ENCODE measurements at places on chromosomes 13 and 19.

- no peak for DNase-seq
Observed at GRCh38 chr19:917323-918151, at the start of gene KISS1R. TSS of gene KISS1R (plus strand) at chr19:917333. CDS start at chr19:917503, 170 bp downstream.

- no peak for DNase-seq
Observed at GRCh38 chr13:51637852-51638215, 53.6 kb downstream of the WDFY2 start.

GRCh38 chr13:42747399-42747873 is 33.9 kb upstream of the FAM216B start:
- peak; percentile 100 for DNase-seq

- no peak for DNase-seq
Observed at GRCh38 chr19:30804751-30805150, 432.6 kb downstream of the ZNF536 start.

DNA sequence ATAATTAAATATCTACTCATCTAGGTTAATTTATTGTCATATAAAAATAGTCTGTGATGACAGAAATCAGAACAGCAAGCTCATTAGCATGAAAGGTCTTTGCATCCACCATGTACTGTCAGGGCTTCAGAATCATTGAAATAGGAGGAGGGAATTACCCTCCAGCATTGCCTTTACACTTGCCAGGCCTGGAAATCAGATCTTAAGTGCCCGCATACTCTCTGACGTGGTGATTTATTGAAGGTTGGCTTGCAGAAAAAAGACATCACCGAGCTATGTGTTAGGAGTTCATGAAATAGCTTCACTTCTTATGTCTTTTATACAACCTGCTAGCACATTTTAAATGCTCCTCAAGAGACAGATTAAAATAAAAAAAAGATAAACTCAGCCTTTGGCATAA is 661.7 kb upstream of the SLITRK1 start:
- no peak for DNase-seq

DNA sequence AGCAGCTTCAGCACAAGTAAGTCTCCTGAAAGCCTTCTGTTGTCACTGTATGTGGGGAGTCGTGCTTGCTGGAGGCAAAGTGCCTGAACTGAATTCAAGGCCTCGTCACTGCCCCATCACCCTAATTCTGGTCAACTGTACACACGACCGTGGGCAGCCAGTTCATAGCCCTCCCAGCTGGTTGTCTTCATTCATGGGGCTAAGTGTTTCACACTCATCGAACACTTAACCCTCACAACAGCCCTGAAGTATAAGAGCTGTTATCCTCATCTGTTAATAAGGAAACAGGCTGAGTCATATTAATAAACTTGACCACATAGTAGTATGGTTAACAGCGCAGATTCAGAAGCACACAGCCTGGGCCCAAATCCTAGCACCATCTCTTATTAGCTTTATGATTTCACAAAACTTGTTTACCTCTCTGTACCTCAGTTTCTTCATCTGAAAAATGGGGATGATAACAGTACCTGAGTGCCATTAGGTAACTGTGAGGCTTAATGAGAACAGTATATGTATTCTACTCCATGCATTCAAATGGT is 66.7 kb downstream of the CDADC1 start:
- DNase-seq, result no peak

- DNase-seq, result no peak
Observed at GRCh38 chr13:111387945-111388600, 67.6 kb downstream of the TEX29 start.

GRCh38 chr13:104869501-104869900 is 1666.0 kb downstream of the EFNB2 start:
- no peak for DNase-seq

DNA sequence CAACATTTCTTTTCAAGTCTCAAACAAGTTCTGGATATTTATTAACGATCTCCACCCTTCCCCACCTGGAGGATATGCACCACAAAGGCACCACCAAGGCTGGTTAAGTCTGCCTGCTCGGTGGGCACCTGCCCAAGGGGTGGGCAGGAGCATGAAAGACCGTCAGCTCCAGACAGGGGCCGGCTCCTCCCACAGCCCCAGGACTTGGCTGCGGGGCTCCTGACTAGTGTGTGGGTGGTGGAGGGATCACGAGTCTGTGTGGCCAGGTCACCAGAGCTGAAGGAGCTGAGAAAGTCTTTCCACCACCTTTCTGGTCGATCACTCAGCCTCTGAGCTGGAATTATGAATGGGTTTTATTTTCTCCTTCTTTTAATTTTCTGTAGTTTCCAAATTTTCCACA is 7.8 kb downstream of the SLC7A1 start:
- DNase-seq, result no peak

DNA sequence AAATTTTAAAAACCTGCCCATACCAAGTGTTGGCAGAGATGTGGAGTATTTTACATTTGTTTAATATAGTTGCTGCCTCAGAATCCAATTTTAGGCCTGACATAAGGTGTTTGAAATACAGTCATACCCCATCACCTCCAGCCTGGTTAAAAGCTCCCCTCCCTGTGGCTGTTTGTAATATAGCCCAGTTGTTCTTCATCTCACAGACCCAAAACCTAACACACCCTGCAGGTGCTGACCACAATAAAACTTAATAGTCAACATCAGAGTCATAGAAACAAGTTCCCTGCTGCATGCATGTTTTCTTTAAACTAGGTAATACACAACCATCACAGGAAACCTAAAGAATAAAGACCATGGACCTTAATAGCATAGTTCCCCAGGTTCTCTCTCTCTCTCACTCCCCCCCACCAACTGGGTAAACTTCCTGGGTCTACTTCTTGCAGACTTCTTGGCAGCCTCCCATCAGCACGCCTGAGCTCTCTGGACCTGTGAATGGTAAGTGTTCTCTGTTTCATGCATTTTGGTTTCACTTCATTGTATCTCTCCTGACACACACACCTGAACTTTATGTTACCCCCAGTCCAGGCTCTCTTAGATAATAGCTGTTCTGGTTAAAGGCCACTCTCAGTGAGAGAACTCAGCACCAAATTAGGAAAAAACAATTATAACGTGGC is 1369.9 kb downstream of the EFNB2 start:
- DNase-seq, result no peak

DNA sequence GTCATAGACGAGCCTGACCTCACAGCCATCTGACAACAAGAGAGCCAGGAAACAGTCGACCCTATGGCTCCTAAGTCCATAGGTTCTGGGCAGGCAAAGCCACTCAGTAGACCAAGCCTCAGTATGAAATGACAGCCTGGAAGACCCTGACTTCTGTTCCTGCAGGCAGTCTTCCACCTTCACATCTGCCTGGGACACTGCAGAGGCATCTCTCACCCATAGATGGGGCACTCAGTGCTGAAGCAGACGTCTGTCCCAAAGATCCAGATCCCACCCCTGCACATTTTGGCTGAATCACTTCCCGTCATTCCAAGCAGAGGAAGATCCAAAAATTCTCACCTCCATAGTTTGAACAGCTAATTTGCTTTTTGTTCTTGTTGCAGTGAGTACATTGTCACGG is 139.3 kb upstream of the ZNF507 start:
- no peak for DNase-seq

- DNase-seq, result peak; percentile 25
Observed at GRCh38 chr19:19459073-19459472, 53.6 kb downstream of the GATAD2A start.

DNA sequence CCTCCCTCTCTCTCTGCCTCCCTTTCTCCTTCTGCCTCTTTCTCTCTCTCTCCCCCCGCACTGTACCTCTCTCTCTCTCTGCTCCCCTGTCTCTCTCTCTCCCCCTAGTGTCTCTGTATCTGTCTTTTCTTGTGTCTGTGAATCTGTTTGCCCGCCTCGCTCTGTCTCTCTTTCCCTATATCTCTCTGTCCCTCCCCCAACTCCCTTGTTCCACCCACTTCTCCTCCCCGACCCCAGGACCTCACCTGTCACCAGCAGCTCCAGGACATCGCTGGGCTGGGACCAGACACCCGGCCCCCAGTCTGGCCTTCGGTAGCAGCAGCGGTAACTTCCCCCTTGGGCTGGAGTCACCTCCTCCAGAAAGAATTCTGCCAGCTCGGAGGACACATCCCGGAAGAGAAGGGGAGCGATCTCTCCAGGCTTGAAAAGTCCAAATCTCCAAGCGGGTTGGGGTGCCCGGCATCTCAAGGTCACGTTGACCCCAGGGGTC is 3.9 kb downstream of the OSCAR start:
- DNase-seq, result peak; percentile 56

GRCh38 chr13:59658738-59659330 is 504.9 kb downstream of the DIAPH3 start:
- DNase-seq, result no peak

- no peak for DNase-seq
Observed at GRCh38 chr13:79258489-79258888, 147.6 kb downstream of the RBM26 start.

DNA sequence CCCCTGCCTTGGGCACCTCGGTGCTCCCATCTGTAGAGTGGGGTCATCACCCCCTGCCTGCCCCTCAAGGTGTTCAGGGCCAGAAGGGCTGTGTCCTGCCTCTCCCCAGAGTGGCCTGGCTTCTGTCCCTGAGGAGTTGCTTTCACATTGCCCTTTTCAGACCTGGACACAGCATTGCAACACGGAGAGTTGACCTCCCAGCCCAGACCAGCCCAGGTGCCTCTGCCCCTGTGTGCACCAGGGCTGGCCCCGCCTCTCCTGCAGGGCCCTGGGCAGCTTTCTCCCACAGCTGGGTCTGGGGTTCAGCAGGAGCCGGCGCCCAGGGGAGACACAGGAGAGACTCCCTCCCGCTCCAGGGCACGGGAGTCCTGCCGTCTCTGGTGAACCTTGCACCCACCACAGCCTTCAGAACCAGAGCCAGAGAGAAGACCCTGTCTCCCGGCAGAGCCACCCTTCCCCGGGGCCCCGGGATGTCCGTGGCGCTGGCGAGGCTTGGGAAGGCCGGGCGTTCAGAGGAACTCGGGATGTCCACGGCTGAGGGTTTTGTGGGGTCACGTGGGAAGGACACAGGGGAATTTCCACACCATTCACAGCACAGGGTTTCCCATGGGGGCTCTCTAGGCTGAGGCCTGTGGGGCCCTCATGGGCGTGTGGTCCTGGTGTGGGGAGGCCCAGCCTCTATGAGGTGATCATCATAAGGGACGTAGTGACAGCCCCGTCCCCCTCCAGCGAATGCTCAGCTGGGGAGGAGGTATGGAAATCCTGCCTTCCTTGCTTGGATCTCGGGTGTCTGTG is 23.2 kb downstream of the C13orf46 start:
- no peak for DNase-seq

- DNase-seq, result peak; percentile 20
Observed at GRCh38 chr13:97403893-97404750, 29.8 kb upstream of the RAP2A start.

GRCh38 chr13:76014406-76015318 is 378.5 kb downstream of the LMO7 start:
- no peak for DNase-seq

- no peak for DNase-seq
Observed at GRCh38 chr19:17385878-17386611, 8.0 kb downstream of the CCDC194 start.

- no peak for DNase-seq
Observed at GRCh38 chr19:2586196-2586595, 110.3 kb downstream of the GADD45B start.

DNA sequence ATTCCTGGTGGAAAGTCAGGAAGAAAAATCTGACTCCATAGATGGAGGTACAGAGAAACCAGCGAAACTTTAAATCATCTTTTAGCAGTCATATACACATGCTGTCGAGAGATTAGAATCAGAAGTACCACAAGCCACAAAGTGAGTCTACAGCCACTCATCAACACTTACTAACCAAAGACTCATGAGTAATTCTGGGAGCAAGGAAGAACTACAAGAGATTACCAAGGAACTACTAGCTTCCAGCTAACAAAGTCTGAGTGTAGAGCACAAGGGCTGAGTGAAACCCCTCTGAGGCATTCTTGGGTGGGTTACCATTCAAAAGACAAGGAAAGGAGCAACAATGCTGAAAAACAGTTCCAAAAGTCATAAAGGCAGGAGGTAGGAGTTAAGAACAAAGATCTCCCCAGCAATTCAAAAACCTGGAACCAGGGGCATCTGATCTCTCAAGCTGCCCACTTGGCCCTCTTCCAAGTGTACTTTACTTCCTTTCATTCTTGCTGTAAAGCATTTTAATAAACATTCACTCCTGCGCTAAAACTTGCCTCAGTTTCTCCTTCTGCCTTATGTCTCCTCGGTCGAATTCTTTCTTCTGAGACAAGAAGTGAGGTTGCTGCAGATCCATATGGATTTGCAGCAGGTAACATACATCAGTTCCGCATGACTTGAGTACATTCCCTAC is 13.0 kb downstream of the RBM26 start:
- DNase-seq, result peak; percentile 72

DNA sequence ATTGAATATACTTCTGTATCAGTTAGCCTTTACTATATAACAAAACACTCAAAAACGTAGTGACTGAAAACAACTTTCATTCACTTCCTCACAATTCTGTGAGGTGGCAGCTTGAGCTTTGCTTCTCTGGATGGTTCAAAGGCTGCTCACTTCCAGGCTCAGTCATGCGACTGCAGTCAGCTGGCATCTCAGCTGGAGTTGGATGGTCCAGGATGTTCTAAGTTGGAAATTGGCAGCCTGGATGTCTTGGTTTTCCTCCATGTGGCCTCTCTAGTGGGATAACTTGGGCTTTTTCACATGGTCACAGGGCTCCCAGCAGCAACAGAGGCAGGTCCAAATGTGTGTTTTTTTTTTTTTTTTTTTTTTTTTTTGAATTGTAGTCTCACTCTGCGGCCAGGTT is 204.4 kb downstream of the LACC1 start:
- DNase-seq, result no peak

- DNase-seq, result peak; percentile 59
Observed at GRCh38 chr13:48009284-48009683, 8.2 kb upstream of the SUCLA2 start.

- no peak for DNase-seq
Observed at GRCh38 chr13:68993154-68993553, 1114.5 kb upstream of the ATXN8OS start.

DNA sequence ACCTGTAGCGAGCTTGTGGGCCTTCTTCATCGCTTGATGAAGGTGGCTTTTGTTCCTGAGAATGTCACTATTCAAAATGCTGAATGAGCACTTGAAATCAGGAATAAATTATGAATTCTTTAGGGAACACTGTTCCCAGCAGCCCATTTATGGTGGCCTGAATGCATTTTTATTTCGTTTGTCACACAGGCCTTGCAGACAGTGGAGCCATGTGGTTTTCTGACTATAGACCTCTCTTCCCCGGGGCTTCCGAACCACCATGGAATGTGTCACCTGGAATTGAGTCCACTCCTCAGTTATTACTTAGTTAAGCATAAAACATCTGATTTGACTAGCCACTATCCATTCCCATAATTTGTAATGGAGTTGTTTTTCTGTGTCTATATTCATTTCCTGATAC is 396.9 kb downstream of the IRS2 start:
- DNase-seq, result peak; percentile 35

DNA sequence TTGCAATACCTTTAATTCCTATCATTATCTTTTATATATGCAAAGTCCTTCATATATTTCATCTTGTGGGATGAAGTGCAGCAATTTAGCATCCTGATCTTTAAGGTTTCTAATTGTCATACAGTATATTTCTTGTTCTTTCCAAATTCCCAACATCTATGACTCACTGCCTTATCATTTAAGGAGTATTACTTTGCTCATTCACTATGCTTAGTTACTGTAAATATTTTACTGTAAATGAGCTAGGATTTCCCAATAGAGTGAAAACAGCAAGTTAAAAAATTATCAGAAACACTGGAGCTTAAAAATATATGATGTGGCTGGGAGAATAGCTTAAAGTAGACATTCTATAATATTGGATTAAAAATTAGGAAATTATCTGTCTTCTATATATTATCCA is 69.9 kb downstream of the SLITRK6 start:
- peak; percentile 21 for DNase-seq

GRCh38 chr13:96020155-96020575 is 33.0 kb downstream of the UGGT2 start:
- DNase-seq, result peak; percentile 58
